Right renal pelvis (tissue), 4 donors: ENCODE measurements at places on chromosomes 12 and 14.

DNA sequence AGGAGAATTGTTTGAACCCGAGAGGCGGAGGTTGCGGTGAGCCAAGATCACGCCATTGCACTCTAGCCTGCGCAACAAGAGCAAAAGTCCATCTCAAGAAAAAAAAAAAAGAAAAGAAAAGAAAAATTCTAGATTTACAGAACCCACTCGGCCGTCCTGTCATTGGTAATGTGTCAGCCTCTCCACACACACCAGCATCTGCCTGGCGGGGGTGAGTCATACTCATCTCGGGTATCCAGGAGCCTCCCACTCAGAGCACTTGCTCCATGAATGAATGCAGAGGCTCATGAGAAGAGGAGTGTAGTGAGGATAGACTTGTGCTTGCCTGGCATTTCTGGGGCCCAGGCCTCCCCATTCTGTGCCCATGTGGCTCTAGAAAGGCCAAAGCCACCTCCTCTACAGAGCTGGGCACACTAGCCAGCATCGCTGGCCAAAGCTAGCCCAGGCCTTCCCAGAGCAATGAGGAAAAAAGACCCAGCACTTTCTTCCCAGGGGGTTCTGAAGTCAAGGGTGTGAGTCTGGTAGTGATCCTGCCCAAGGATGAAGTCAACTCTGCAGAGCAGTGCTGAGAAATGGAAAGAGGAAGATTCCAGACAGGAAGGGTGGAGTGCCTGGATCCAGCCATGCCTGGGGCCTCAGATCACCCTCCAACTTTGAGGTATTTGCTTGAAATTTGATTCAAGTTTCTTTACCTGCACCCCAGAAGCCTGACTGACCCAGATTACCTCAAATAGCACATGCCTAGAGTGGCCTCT, 31.2 kb upstream of the KLC1 start:
- no peak for DNase-seq

GRCh38 chr12:48978741-48979601, 849 bp downstream of the WNT1 start:
- DNase-seq, result no peak

GRCh38 chr12:115042341-115042740, 358.4 kb upstream of the TBX3 start:
- no peak for DNase-seq

GRCh38 chr12:85733221-85733840, 102.9 kb downstream of the RASSF9 start:
- no peak for DNase-seq

DNA sequence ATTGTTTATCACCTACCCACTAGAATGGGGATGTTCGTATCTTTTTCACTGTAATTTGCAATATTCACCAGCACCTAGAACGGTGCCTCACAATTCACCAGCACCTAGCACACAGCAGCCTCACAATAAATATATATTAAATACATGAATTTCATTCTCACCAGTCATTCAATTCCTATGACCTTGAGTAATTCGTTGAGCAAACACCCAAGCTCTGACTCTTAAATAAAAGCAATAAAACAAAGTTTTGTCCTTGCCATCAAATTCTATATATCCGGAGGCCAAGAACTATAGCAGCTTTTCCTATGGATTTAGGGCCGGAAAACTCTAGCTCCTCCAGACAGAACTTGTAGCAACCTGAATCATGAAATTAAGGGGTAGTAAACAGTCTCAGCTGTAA, 981 bp downstream of the VTI1B start:
- no peak for DNase-seq

GRCh38 chr12:127811988-127812387, 455.0 kb upstream of the TMEM132C start:
- peak; percentile 14 for DNase-seq

- no peak for DNase-seq
These were observed 18.0 kb downstream of the YARS2 start for GRCh38 chr12:32737715-32738114.
